ENCODE measurements at places on chromosomes 1 and 21.

- no peak for DNase-seq
Observed at GRCh38 chr1:52140633-52141512, 1.0 kb upstream of the ZFYVE9 start.

DNA sequence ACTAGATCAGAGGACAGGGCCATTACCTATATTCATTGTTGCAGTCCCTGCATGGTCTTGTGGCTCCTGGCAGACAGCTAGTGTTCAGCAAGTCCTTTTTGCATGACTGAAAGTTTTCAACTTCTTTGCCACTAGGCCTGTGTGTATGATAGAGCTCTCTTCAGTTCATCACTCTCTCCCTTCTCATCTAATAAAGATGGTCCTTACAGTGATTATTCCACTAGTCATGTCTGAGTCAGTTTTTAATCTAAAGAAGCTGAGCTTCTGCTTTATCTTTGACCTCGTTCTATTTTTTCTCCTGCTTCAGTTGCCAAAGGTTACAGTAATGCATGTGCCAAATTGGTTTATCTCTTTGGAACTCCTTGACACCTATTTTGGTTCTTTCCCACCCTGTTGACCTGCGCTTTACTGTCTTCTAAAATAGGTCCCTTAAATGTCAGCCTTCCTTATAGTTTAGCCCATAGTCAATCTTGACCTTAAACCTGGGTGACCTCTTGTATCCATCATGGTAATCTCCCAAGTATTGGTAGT, 6.4 kb downstream of the CXADR start:
- no peak for DNase-seq

GRCh38 chr1:229058111-229058561, 212.8 kb upstream of the RAB4A start:
- peak; percentile 88 for DNase-seq

GRCh38 chr1:241834733-241835377, 13.1 kb upstream of the EXO1 start:
- no peak for DNase-seq

- DNase-seq = no peak
Observed at GRCh38 chr1:208230668-208231529, 13.3 kb downstream of the PLXNA2 start.

DNA sequence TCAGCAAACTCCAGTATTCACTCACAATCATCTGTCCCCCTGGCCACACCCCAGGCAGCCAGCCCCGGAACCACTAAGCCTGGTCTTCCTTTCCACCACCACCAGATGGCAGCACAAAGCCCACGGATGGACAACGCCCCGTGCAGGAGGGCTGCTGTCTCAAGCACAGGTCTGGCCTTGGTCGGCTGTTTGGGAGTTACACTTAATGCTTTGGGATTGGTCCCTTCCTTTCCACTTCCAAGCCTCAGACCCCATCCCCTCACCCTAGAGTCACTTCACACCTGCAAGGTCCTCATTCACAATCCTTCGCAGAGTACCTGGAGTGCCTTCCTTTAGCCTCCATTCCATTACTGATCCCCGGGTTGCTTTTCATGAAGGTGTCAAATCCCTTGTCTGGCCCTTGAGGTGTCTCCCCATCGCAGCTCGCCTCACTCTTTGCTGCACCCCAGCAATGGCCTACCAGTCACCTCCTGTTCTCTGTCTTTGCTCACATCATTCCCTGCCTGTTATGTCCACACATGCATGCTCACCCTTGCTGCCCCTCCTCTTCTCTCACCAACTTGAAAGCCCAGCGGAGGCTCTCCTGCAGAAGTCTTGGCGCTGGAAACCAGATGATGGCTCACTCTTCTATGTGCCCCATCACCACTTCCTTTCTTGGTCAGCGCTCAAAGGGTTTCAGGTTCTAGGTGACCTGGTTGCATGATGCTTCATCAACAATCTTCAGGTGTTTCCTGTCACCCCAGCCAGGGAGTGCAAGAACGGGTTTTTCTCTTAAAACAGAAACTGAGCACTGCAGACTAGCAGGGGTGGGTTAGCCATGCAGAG, 24.9 kb upstream of the KCNA2 start:
- DNase-seq = peak; percentile 9

DNA sequence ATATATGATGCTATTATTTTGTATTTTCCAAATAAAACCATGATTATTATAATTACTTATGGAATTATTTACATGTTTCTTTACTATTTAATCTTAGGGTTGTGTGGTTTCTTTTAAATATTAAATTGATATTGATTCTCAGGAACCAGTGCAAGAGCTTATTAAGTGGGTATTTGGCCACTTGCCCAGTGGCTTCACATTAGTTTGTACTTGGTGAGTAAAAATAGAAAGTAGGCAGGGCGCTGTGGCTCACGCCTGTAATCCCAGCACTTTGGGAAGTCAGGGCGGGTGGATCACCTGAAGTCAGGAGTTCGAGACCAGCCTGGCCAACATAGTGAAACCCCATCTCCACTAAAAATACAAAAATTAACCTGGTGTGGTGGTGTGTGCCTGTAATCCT, 497.1 kb downstream of the PTPRC start:
- no peak for DNase-seq

Measured in DMS153 (cell line).